ENCODE measurements at places on chromosomes 6 and 20.
A peak's percentile ranks its signal among the peaks of the same experiment; 100 is the strongest.

DNA sequence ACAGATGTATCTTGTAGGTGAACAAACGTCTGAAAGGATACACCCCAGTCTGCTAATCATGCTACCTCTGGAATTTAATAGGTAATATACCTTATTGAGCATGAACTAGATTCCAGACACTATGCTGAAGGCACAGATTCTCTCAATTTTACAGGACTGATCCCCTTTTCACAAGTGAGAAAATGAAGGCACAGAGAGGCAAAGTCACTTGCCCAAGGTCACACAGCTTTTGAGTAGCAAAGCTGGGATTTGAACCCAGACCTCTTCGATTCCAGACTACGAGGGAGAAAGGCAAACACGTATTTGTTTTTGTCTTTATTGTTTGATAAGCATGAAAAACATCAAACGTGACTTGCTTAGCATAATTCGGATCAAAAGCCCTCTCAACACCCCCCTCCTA, 34.4 kb upstream of the PMEPA1 start:
- DNase-seq = no peak

DNA sequence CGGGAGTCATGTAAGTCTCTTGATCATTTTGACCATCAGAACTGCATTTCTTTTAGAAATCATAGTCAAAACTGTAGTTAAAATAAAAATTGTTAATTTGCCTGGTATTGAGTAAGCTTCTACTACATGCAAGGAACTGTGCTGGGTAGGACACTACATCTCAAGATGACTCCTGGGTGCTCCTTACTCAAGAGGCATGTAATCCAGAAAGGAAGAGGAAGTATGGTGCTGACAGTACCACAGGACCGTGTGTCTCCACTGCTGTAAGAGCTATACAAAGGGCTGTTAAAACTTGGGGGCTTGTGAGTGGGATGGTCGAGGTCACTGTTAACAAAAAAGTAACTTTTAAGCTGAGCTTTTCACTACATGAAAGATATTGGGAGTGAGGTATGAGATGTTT, 508.3 kb upstream of the SOX4 start:
- no peak for DNase-seq

- DNase-seq = peak; percentile 1
Measured at GRCh38 chr6:40791004-40791403, 203.8 kb upstream of the LRFN2 start.

DNA sequence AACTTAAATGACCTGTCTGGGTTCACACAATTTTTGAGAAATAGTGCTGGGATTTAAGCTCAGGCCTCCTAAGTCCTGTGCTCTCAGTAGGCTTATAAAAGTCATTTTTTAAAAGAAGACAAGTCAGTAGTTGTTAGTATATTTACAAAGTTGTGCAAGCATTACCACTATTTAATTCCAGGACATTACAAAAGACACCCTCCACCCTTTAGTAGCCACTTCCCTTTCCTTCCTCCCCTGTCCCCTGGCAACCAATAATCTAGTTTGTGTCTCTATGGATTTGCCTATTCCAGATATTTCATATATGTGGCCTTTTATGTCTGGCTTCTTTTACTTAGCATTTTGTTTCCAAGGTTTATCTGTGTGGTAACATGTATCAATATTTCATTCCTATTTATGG, 37.6 kb downstream of the HMGN3 start:
- no peak for DNase-seq

GRCh38 chr6:88775866-88776571, 187.4 kb downstream of the RNGTT start:
- no peak for DNase-seq

DNA sequence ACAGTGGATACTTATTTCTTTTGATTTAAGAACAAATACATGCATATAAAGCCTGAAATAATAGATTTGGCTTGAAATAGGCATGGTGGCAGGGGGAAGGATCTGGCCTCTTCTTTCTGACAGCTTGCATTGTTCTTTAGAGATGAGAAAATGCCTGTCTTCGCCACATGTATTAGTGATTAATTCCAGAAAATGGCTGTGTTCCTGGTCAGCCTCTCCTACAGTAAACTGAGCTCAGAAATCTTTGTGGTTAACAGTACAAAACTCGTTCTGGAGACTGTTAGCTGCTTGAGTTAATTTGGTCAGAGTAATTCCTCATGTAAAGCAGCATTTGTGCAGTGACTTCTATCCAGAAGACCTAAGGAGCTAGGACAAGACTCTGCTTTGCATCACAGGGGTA, 151.5 kb downstream of the EYA4 start:
- DNase-seq = no peak

GRCh38 chr6:6225885-6226529, 94.5 kb downstream of the F13A1 start:
- no peak for DNase-seq

DNA sequence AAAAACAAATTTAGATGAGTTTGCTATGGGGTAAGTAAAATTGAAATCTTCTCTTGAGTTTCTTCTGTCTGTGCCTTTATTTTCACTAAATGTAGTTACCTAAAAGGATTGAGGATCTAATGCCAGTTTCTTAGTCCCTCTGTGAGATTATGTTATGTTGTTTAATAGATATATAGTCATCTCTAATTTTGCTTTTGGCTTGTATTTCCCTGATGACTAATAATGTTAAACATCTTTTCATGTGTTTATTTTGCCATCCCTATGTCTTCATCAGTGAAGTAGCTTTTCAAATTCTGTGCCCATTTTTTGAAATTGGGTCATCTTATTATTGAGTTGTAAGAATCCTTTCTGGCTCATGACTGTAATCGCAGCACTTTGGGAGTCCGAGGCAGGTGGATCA, 13.7 kb downstream of the QRSL1 start:
- no peak for DNase-seq

GRCh38 chr6:13725570-13725969, 13.9 kb upstream of the RANBP9 start:
- DNase-seq = no peak

DNA sequence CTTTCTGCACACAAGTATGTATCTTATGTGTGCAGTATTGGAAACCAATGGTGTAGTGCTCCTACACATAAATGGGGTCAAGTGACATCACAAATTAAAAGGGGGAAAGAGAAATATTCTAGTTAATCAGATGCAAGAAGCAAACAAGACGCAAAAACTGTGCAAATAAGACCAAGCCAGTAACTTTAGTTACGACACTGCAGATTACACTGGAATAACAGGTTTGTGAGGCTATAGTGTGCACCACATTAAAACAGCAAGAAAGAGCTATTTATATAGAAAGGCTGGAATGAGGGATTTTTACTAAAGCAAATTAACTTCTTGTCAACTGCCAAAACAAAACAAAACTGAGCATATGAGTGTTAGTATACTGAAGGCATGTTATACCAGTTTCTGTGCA, 45.8 kb downstream of the NR2E1 start:
- DNase-seq = no peak

DNA sequence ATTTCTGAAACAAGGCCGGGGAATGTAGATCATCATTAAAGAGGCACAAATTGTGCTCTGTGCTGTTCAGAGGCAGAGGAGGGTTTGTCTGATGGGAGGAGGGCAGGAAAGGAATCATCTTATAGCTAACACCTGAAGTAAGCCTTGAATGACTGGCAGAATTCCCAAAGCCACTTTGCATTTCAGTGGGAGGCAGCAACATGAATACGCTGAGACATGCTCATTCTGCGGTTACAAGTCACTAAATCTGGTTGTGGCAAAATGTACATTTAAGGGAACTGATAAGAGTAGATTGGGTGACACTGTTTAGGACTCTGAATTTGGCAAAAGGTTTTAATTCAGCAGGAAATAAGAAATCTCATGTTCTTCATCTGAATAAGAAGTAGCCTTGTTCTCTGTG, 4.4 kb upstream of the COL19A1 start:
- DNase-seq = no peak

DNA sequence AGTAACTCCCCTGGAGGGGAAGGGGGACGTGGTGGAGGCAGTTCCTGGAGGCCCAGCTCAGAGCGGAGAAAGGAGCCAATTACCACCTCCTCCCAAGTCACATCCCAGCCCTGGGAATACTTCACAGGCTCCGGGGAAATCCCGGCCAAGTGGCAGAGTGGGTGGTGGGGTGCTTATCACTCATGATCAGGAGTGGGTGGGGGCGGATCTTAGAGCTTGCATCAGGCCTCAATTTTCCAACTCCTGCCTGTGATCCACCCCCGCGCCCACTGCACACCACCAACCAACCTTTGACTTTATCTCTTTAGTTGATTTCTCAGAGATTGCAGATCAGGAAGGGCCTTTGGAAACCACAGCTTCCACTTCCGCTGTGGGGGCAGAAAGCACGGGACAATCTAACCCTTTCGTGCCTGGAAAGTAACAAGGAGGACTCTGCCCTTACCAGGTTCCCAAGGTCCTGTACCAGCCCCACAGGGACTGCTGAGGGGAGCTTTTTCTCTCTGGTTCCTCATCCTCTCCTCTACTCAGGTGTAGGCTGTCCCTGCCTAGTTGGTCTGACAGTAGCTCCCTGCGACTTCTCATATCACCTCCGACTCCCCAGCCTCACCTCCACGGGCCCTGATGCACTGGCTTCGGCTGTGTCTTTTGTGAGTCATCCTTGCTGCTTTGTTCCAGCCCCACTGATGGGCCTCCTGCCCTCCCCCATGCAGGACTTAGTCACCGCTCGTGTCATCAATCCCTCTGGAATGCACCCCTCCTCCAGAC, 24.9 kb upstream of the IER3 start:
- peak; percentile 85 for DNase-seq

- no peak for DNase-seq
Measured at GRCh38 chr20:19341348-19342053, 129.1 kb downstream of the SLC24A3 start.

DNA sequence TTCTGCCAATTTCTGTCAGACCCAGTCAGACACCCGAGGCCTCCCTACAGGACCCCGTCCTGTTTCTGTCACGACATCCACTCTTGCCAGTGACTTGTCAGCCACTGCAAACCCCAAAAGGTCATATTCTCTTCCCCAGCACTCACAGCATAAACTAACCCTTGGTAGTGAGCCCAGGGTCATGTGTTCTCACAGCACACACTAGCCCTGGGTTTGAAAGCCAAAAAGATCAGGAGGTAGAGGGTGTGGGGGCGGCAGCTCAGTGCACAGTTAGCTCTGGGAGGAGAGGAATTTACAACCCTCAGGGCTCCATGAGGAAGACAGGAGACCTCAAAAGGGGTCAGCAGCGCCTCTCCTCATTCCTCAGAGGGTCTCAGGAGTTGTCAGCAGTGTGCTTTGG, 9.9 kb upstream of the SNX9 start:
- no peak for DNase-seq

DNA sequence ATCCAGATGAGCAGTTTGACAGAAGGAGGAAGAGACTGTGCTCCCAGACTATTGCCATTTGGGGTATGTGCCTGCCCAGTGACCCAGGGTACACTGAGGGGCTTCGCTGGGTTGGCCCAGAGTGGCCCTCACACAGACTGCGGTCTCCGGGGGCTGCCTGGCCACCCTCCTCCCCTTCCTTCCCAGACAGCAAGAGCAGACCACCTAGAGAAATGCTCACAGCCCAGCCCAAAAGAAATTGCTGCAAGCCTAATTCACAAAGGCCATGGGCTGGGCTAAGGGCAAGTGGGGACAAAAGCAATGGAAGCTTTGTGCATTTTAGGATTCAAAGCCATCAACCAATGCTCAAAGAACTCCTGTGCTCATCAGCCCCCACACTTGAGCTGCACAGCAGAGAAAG, 277.6 kb downstream of the CDC5L start:
- no peak for DNase-seq

DNA sequence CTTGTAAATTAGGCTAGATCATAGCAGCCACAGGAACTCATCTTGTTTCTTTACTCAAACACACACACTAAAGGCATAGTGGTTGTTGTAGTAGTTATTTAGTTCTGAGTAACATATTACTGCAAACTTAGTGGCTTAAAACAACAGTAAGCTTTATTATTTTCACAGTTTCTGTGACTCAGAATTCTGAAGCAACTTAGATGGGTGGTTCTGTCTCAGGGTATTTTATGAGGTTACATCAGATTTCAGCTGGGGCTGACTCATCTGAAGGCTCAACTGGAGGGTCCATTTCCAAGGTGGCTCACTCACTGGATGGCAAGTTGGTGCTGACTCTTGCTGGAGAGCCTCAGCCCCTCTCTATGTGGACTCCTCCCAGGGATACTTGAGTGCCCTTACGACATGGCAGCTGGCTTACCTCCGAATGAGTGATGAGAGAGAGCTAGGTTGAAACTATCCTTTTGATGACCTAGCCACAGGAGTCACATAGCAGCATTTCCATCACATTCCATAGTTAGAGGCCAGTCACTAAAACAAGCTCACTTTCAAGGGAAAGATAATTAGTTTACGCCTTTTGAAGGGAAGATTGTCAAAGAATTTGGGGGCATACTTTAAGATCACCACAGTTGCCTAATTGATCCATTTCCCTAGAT, 136.5 kb upstream of the PRND start:
- no peak for DNase-seq

DNA sequence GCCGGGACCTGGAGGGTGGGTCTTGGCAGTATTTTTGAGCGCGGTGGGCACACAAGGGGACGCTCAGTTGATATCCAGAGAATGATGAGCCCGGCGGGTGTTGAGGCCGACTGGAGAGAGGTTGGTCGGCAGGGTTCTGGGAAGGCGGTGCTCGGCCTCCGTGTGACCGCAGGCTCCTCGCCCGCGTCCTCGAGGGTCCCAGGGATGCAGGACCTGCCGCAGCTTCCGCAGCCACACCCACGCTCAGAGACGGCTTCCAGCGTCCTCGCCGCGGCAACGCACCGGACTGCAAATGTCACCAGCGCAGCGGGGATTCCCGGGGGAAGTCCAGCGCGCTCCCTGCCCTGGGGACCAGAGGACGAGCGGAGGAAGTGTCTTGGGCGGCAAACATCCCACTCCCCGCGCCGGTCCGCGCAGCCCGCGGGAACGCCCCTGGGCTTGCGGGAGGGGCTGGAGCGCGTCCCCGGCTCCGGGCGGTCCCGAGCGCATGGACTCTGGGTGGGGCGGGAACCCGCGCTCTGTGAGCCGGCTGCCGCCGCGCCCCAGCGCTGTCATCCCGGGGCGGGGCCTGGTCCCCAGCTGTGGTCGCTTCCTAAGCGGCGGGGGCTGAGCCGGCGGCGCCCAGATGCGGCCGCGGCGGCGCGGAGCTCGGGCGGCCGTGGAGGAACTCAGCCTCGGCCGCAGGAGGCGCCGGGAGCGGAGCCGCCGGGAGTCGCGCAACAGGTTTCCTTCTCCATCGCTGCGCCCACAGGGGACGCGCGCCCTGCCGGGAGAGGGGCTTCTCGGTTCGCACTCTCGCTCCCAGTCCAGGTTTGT, at the start of gene STX11:
Gene STX11 (plus strand): TSS at position 624 of the 816 bp plus-strand sequence. CDS start 36,111 bp downstream, outside the sequence.
- DNase-seq = peak; percentile 90

- no peak for DNase-seq
Measured at GRCh38 chr6:109194880-109195279, 99.6 kb downstream of the CEP57L1 start.

DNA sequence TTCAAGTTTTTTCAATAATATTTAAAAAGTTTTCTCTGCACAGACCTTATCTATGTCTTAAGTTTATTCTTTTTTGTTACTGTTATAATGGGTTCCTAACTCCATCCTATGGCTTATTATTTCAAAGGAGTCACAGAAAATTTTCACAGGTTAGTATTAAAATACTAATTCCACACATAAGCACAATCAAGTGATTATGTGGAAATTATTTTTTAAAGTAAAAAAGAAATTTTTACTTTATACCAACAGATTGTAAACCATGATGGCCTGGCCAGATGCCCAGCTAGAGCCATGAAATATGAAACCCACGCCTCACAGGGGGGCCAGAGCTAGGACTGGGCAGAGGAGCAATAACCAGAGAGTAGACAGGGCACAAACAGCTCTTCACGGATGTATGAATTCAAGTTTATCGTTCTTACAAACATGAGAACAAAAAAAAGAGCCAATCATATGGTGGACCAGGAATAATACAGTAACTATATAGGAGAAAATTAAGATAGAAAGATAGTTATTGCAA, 34.0 kb downstream of the NUDT3 start:
- no peak for DNase-seq

GRCh38 chr20:62350098-62350628, 16.9 kb downstream of the LAMA5 start:
- DNase-seq = no peak
